ENCODE measurements at places on chromosomes 12 and 14.

- DNase-seq, result no peak
These were observed 192.3 kb downstream of the SYNE2 start for GRCh38 chr14:64045091-64045490.

GRCh38 chr14:60151715-60152114 is 13.5 kb downstream of the DHRS7 start:
- DNase-seq, result peak; percentile 46

GRCh38 chr12:45934956-45935355 is 55.4 kb downstream of the SCAF11 start:
- DNase-seq, result no peak

DNA sequence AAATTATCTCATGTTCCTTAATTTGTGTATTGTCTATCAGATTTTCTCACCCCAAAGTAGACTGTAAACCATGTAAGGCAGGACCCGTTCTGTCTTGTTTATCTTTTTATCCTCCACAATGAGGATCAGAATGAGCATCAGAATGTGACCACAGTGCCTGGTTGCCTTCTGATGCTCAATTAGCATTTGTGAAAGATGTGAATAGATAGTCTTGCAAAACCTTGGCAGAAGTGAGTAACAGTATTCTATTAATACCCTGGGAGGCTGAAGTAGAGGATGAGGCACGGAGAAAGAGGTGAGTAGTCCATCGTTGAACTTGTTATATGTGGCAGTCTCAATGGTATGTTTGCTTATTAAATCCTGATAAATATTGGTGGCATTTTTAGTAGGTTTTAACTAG is 781.4 kb downstream of the NRXN3 start:
- no peak for DNase-seq

- no peak for DNase-seq
These were observed 5.3 kb upstream of the CDCA4 start for GRCh38 chr14:105026033-105026785.

DNA sequence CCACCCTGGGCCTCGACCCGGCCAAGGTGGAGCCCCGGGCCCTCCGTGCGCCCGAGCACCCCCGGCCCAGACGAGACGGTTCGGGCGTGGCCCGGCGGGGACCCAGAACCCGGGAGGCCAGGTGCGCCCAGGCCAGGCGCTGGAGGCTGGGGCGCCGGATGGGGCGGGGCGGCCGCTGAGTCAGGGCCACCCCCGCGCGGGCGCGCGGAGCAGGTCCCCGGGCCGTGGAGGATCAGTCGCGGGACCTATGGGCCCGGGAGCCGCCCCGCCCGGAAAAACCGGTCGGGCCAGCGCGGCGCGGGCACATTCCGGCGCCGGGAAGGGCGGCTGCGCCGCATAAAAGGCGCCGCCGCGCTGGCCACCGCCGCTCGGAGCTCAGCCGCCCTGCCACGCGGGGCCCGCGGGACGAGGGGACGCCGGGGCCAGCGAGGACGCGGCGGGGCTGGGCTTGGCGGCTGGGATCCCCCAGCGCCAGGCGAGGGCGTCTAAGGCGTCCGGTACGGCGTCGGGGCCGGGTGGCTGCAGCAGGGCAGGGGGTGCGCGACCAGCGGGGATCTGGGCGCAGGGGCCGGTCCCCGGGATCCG is 21.5 kb upstream of the KIF26A start:
- no peak for DNase-seq

GRCh38 chr12:66020481-66020880 is 110.1 kb downstream of the LLPH start:
- no peak for DNase-seq

GRCh38 chr12:122732170-122732569 is 1.5 kb upstream of the HCAR1 start:
- DNase-seq, result no peak

DNA sequence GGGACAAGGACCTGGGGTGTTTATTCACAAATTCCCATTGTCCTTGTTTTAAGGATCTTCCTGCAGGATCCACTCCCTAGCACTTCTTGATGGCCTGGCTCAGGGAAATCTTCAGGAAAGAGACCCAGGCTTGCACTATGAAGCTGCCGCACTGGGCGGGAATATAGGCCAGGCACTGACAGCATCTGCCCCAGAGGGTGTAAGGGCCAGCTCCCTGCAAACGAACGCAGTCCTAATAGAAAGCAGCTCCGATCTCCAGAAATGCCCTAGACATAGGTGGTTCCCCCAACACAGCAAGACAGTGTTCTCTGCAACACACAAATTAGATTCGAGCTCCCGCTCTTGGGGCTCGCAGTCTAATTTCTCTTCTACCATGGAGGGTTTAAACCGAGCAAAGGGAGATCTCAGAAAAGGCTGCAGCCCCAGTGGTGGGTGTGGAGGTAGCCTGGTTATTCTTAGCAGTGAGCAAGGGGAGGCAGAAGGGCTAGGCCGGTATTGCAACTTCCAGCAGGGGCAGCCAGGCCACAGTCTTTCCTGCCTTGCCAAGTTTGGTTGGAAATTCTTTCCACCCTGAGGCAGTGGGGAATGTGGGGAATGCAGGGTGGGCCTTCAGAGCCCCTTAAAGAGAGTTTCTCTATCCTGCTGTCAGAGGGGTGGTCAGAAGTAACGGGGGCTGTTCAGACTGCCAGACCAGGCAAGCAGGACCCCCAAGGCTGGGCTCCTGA is 16.1 kb upstream of the WSCD2 start:
- DNase-seq, result no peak

DNA sequence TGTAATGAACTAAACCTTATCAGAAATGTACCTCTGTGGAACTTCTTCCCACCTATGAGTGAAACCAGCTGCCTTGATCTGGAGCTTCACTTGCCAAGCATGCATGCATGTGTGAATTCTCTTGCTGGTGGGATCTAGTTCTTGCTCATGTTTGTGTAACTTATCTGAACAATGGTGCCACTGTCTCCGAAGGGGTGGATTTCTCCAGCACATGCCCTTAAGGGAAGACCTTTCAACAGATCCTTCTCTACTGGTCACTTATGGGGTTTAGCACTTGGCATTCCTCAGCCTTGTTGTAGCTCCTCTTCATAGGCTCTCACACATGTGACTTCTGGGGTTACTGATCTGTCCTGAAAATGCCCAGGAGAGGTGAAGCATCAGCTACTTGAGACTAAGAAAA is 25.0 kb downstream of the SMOC1 start:
- no peak for DNase-seq

DNA sequence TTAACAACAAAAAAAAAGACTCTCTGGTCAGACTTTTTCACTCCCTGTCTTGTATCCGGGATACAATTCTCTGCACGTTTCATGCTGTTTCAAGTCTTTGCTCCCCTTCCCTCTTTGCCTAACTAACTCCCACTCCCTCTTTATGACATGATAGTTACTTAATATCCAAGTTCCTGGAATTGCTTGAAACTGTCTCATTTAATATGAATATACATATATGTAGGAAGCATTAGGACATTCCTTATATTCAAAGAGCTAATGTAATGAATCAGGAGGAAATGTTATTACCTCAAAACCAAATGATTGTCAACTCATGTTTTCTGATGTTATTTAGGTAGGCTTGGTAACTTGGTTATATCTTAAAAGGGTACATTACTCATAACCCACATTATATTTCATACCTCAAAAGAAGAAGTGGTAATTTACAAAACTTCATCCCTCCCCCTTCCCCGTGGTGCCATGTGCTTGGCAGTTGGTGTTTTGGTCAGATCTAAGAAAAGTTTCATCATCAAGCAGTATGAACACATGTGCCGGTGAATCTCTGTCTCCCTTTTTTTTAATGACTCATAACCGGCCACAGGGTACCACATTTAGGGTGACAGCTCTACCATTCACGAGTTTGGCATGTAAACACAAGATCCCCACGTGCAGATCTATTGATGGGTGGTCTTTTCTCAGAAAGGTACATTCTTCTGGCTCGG is 56.5 kb downstream of the HCAR2 start:
- DNase-seq, result peak; percentile 13

- DNase-seq, result no peak
These were observed 58.5 kb upstream of the ATF7IP start for GRCh38 chr12:14307004-14307403.

GRCh38 chr14:29045237-29045636 is 278.6 kb downstream of the FOXG1 start:
- DNase-seq, result no peak

DNA sequence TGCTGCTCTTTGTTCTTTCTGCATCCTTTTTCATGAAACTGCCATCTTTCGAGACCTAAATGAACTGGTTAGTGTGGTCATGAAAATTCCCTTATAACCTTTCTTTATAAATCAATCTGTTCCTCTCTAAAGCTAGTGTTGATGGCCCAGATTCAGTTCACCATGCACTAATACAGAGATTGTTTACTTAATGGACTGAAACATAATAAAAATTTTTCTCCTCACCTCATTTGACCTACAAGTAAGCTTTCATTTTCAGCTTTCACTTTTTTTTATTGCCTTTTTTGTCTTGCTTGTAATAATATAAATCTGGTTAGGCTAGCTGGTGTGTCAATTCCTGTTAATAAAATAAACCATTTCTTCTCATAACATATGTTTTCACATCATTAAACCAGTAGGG is 183.8 kb downstream of the CCDC59 start:
- no peak for DNase-seq

GRCh38 chr14:85587151-85587711 is 57.3 kb downstream of the FLRT2 start:
- no peak for DNase-seq

- no peak for DNase-seq
These were observed 68.2 kb downstream of the E2F7 start for GRCh38 chr12:76997011-76997780.

GRCh38 chr14:96592591-96593386 is 90.6 kb downstream of the PAPOLA start:
- peak; percentile 24 for DNase-seq

- no peak for DNase-seq
These were observed 1.3 kb upstream of the IGFBP6 start for GRCh38 chr12:53096089-53096741.

- DNase-seq, result no peak
These were observed 994 bp downstream of the SRP54 start for GRCh38 chr14:34983786-34984185.

GRCh38 chr12:53616950-53617349 is 9.2 kb downstream of the ATF7 start:
- no peak for DNase-seq

GRCh38 chr12:47990351-47991105 is 13.7 kb downstream of the COL2A1 start:
- DNase-seq, result peak; percentile 19

DNA sequence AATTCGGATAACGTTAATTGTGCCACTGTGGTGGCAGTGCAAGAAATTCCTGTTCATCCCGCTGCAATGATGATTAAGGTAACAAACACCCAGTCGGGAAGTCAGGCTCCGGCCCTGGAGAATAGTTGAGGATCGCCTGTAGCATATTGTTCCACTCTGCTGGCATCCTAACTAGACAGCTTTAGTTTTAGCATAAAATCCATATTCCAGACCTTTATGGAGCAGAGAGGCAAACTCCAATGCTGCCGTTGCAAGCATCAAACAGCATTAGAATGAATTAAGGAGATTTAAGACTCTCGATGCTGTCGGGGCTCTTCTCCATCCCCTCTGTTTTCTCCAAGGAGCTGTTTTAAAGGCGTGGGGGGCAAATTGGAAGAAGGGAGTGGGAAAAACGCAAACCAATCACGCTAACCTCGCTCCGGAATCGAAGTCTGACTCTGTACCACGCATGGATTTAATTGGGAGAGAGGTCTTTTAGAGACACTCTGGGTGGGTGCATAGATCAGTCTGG is 660.4 kb downstream of the VRK1 start:
- DNase-seq, result no peak

GRCh38 chr12:22979854-22980469 is 355.0 kb downstream of the ETNK1 start:
- no peak for DNase-seq

DNA sequence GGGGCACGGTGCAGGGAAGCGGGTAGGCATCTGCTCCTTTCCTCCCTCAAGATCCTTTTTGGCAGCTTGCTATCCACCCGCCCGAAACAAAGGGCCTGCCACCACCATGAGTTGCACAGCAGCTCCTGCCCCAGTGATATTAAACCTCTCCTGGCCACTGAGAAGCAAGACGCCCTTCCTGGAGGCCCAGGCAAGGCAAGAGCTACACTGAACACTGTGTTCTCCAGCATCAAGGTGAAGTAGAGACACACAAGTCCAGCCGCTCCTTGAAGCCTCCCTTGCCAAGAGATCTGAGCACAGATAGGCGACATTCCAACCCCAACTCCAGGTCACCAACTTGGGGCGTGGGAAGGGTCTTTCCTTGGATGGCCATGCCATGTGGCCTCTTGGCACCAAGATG is 70.9 kb downstream of the ACTN1 start:
- DNase-seq, result no peak

DNA sequence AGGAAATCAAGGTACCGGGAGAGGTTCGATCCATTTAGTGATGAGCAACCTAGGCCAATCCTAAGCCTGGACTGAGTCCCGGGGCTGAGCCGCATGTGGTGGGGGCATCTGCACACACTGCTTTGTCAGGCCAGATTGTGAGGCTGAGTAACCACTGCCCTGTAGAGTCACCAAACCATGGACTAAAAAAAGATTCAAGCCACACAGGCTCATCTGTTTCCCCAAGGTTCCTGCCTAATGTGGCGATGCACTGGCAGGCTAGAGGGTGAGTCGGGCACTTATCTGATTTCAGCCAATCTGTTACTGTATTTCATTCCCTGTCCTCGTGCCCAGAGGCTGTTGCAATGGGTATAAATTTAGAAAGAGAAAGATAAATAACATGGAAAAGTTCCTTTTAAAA is 140.8 kb downstream of the TTC7B start:
- DNase-seq, result no peak

DNA sequence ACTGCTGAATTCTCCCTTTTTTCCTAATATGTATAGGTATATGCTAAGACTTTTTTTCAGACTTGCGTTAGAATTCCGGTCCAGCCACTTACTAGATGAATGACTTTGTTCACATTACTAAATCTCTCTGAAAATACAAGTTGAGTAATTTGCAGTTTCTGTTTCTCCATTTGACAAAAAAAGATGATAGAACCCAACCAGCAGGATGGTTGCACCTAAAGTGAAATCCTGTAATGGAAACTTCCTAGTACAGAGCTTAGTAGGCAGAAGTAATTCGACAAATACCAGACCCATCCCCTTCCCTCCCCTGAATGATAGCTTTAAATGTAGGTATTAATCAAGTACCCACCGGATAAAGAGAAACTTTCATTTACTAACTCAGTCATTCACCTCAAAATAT is 113.6 kb upstream of the RAP1B start:
- no peak for DNase-seq

DNA sequence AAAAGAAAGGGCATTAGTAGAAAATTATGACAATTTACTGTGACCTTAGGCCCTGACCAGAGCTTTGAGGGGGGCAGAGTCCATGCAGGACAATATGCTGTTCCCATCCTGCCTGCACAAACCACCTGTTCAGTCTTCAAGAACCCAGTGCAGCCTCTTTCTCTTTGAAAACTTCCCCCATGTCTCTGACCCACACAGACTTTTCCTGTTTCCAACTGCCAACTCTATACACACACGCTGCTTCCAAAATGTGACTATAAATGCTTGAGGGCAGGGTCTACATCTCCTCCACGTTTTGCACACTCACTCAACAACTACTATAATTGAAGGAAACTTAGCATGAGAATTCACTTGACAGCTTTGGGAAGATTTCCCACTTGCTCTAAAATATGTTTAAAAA is 36.6 kb upstream of the SYCP3 start:
- DNase-seq, result no peak

- DNase-seq, result no peak
These were observed 33.0 kb downstream of the CKB start for GRCh38 chr14:103489621-103490020.

GRCh38 chr12:49953151-49953550 is 2.6 kb downstream of the AQP2 start:
- no peak for DNase-seq

- DNase-seq, result no peak
These were observed 37.9 kb downstream of the B4GALNT3 start for GRCh38 chr12:497501-498160.

- no peak for DNase-seq
These were observed 778 bp upstream of the C1R start for GRCh38 chr12:7092986-7093460.

All from stimulated activated CD8-positive, alpha-beta memory T cell treated with anti-CD3 and anti-CD28 coated beads, Interleukin-12 subunit alpha, Interleukin-12 subunit beta, amount 100 ng/mL, for 1 hour (primary cell).